NCI-H345 (cell line): ENCODE measurements at places on chromosomes 5 and 9.
A peak's percentile ranks its signal among the peaks of the same experiment; 100 is the strongest.

GRCh38 chr5:104241046-104241445, 678.5 kb upstream of the NUDT12 start:
- DNase-seq, result no peak

- DNase-seq, result no peak
Observed at GRCh38 chr5:33563983-33564908, 123.5 kb downstream of the TARS1 start.

- DNase-seq, result no peak
Observed at GRCh38 chr9:70259512-70259802, 679 bp downstream of the SMC5 start.

- DNase-seq, result no peak
Observed at GRCh38 chr5:26579712-26580111, 458.7 kb downstream of the CDH9 start.

GRCh38 chr9:91332546-91333231, 29.0 kb downstream of the AUH start:
- no peak for DNase-seq

GRCh38 chr9:87551772-87552217, 54.1 kb downstream of the DAPK1 start:
- no peak for DNase-seq

GRCh38 chr5:566636-567309, 42.5 kb upstream of the SLC9A3 start:
- no peak for DNase-seq

DNA sequence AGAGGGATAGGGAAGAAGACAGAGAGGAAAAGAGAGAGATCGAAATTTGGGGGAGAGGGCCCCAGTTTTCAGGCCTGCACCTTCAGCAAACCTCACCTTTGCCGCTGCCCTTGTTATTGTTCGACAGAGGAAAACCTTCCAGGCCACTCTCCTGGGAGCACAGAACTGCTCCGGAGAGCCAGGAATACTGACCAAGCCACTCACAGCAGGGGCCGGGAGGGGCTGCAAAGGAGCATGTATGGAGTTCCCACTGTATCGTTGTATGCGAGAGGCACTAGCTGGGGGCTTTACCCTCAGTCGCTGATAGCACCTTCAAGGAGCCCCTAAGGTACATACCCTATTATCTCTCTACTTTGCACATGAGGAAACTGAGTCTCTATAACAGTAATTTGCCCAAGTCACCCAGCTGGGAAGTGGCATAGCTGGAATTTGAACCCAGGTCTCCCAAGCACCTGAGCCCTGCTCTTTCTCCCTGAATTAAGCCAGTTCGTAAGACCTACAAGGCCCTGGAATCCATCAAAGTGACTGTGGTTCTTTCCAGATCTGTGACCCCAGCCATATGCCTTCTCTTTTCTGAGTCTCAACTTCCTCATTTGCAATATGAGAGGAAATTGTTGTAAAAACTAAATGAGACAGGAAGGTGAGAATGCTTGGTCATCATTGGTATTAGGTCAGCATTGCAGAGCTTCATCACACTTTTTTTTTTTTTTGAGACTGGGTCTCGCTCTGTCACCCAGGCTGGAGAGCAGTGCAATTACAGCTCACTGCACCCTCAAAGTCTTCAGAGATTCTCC, 21.0 kb upstream of the FOXE1 start:
- no peak for DNase-seq

GRCh38 chr5:171434874-171435273, 15.4 kb downstream of the FGF18 start:
- no peak for DNase-seq

- DNase-seq, result peak; percentile 82
Observed at GRCh38 chr9:36728651-36729520, 156.2 kb downstream of the MELK start.

GRCh38 chr5:102933721-102934459, 178.8 kb downstream of the PAM start:
- DNase-seq, result no peak

DNA sequence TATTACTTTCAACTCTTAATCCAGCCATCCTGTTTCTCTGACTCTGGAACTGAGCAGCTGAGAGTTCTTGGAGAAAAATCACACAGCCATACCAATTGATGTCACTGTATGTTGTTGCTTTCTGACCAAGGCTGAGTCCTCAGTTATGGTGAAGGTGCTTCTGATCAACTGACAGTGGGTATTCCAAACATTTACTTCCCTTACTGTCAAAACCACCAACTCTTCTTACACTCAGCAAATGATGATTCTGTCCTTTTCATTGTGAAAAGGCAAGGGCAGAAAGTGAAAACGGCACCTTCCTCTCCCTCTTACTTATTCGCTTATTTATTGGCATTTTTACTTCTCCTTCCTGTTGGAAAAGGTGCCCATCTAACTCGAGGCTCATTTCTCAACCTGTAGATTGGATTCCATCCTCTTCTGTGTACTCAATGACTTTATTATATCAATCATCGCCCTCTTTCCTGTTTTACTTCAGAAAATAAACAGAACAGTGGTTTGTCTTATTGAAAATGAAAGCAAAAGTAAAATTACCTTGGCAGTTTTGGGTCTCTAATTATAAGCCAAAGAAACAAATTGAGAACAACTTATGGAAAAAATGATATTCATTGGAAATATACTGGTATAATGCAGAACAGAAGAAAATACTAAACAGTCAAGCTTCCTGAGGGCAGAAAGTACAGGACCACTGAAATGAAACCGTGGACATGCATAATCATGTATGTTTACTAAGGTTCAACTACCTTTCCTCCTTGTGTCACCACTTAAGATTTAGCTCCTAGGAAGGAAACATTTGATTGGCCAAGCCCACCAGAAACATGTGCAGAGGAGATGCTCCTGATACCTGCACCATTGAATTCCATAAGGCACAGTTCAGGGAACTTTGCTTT, 104.5 kb upstream of the CHD1 start:
- no peak for DNase-seq

DNA sequence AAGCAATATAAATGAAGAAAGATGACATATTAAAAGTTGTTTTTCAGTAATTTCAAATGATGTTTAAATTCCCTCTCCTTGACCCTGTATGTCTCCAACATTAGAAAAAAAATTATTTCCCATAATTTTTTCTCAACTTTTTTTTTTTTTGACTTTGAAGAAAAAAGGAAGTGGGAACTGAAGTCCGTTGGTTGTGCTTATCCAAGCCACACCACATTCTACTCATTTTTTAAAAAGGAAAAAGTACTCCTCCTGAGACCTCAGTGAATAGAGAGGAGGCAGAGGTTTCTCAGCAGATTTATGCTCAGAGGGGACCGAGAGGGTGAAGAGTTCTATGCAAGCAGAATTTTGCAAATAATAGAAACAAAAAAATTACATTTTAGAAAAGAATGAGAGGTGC, 123.3 kb downstream of the PCSK5 start:
- DNase-seq, result no peak

GRCh38 chr9:135166565-135166964, 79.1 kb downstream of the OLFM1 start:
- DNase-seq, result no peak

- DNase-seq, result no peak
Observed at GRCh38 chr9:77495834-77496671, 152.1 kb downstream of the GNA14 start.

DNA sequence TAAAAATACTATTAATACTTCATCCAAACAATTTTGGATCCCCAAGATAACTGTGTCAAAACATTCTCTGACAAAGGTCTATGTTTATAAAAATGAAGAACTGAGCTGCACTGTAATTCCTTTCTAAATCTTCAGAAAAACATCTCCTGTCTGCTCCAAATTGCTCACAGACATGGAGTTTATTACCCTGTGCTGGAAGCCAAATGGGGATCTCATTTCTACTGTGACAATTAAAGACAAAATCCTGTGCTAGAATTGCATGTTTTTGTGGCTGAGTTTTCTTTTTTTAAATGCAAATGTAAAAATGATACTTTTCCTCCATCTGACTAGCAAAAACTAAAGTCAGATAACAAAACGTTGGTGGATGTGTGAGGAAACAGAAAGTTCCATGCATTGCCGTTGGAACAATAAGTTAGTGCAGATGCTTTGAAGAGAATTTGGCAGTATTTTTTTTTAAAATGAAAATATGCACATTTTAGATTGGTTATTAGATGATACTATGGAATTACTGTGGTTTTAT, 93.5 kb downstream of the GNA14 start:
- DNase-seq, result no peak

GRCh38 chr9:135885100-135885853, 22.1 kb downstream of the CAMSAP1 start:
- DNase-seq, result no peak

- DNase-seq, result no peak
Observed at GRCh38 chr5:39503155-39503554, 78.4 kb upstream of the DAB2 start.

- no peak for DNase-seq
Observed at GRCh38 chr5:109601736-109602135, 88.0 kb upstream of the MAN2A1 start.

- no peak for DNase-seq
Observed at GRCh38 chr5:104598285-104598684, 1035.7 kb upstream of the NUDT12 start.

DNA sequence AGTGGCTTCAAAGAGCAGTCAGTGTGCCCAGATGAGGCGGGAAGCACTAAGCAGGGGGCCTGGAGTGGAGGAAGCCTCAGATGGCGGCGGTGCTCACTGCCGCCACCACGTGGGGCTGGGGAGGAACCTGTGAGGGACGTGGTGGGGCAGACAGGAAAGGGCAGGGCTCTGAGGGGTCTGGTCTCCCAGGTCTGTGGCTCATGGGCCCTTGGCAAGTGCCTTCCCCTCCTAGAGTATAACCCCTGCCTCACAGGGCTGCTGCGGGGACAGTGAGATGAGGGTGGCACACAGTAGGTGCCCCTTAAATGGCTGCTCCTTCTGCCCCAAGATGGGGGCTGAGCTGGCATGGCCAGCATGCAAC, 26.6 kb downstream of the NR5A1 start:
- peak; percentile 53 for DNase-seq

GRCh38 chr5:106600803-106601202, 1069.9 kb downstream of the EFNA5 start:
- DNase-seq, result no peak

DNA sequence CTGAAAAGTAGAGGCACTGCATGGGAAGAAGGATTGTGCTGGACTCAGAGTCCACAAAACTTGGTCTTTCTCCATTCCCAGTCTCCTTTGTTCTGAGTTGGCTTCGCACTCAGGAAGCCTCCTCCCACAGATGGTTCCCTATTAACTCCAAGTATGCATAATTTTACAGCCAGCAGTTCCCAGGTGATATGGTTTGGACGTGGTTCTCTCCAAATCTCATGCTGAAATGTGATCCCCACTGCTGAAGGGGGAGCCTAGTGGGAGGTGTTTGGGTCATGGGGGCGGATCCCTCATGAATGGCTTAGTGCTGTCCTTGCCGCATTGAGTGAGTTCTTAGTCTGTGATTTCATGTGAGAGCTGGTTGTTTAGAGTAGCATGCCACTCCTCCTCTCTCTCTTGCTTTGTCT, 86.6 kb downstream of the FEM1C start:
- DNase-seq, result no peak

DNA sequence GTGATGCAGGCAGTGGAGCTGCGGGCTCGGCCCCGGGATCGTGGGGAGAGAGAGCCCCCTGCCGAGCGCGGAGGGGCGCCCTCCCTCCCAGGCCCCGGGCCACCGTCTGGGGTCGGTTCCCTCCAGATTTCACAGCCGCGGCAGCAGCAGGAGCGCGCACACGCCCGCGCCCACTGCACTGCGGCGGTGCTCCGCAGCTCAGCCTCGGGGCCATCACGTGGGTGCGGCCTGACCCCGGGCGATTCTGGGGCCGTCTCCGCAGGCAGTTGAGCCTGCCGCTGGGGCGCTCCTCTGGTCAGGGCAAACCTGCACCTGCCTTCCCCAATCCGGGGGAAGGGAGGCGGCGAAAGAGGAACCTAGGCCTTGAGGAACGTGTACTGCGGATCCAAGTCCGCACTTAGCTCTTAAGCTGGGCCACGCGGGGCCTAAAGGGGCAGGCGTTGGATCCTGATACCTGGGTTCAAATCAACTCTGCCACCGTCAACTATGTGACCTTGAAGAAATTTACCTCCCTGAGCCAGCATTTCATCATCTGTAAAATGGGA, 9.4 kb upstream of the DELE1 start:
- DNase-seq, result no peak

DNA sequence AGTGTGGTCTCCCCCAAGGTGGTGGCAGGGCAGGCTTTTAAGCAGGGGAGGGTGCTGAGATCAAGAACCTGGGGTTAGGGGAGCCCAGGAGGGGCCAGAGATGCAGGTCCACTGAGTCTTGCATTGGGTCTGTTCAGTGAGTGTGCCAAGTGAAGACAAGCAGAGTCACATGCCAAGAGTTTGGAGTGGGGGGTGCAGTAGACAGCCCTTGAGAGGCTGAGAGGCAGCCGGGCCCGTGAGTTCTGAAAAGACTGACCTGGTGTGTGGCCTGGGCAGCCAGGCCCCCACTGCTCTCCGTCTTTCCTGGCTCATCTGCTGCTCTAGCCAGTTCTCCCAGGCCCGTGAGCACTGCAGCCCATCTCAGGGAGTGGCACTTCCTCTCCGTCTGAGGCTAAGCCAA, 120.0 kb downstream of the DAB2IP start:
- DNase-seq, result no peak

DNA sequence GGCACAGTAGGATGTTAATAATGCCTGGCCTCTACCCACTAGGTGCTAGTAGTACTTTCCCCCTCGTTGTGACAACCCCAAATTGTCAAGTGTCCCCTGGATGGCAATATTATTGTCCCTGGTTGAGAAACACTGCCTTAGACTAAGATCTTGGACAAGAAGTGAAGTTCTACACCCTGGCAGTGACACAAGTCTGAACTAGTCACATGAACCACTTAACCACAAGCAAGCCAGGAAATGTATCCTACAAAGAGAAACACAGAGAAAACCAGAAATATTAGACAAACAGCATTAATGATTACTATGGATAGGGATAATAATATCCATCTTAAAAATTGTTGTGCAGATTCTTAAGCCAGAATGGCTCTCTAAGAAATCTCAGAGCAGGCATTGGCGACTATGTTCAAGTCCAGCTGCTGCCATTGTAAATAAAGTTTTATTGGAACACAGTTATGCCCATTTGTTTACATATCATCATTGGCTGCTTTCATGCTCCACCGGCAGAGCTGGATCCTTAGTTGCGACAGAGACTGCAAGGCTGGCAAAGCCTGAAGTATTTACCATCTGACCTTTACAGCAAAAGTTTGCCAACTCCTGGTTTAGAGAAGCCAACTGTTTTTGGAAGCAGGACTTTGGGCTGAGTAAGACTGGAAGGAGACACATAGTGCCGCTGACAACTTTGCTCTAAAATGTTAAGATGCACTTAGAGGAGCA, 80.8 kb downstream of the NTRK2 start:
- DNase-seq, result no peak

GRCh38 chr5:35826554-35826953, 30.1 kb upstream of the IL7R start:
- DNase-seq, result no peak

GRCh38 chr9:115969096-115969495, 184.5 kb upstream of the PAPPA start:
- DNase-seq, result no peak
